AG09319 (cell line): ENCODE measurements at places on chromosomes 3 and 15.

GRCh38 chr15:49741712-49742111, 120.9 kb downstream of the DTWD1 start:
- DNase-seq, result no peak

GRCh38 chr3:197575362-197575761, 19.6 kb upstream of the BDH1 start:
- DNase-seq, result no peak

- no peak for DNase-seq
These were observed 403.2 kb downstream of the PTPRG start for GRCh38 chr3:61964566-61964965.

DNA sequence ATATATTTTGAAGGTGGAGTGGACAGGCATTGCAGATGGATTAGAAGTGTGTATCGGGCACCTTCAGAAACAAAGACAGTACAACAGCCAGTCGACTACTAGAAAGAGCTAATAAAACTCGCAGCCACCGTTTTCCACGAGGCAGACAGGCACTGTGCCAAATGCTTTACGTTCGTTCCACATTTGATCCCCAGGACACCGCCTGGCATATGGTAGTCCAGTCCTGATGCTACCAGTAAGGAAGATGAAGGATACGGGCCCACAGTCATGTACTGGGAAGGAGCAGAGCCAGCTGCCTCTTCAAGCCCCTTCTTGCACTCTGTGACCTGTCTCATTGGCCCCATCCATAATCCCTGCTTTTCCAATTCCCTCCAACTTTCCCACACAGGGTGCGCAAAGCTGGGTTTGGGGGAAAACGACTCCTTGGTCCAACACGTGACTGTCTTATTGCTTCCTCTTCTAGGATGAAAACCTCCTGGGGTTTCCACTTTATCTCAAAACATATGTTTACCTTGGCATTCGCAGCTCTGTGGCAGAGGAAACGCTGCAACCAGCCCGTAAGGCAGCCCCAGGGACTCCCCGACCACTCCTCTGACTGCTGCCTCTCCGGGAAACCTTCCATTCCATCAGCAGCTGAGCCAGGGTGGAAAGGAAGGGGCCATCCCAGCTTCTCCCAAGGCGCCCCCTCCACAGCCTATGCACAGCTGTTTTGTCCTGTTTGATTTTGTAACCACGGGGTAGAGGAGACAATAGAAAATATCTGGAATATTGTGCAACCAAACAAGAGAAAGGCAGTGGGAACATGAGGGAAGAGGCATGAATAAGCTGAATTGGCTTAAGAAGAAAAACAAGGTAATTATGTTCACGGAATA, 107.4 kb downstream of the ADAMTS17 start:
- no peak for DNase-seq

- no peak for DNase-seq
These were observed 25.5 kb upstream of the HHATL start for GRCh38 chr3:42728056-42728455.

- no peak for DNase-seq
These were observed 1.5 kb downstream of the PLCL2 start for GRCh38 chr3:16886303-16886683.

GRCh38 chr3:28326458-28326926, 22.0 kb upstream of the ZCWPW2 start:
- no peak for DNase-seq

- no peak for DNase-seq
These were observed 63.5 kb upstream of the ADPGK start for GRCh38 chr15:72847033-72847432.

- DNase-seq, result no peak
These were observed 81.0 kb upstream of the KCNMB2 start for GRCh38 chr3:178455226-178455625.

- no peak for DNase-seq
These were observed 792 bp downstream of the TPRA1 start for GRCh38 chr3:127589600-127590281.

- no peak for DNase-seq
These were observed 1472.3 kb upstream of the GBE1 start for GRCh38 chr3:83233715-83234114.

- no peak for DNase-seq
These were observed 23.8 kb upstream of the TRAK1 start for GRCh38 chr3:42067326-42067725.

GRCh38 chr15:75697523-75697922, 15.1 kb downstream of the CSPG4 start:
- no peak for DNase-seq
